ENCODE measurements at places on chromosomes 16 and 17. TPM values are rescaled to one million over a fixed set of nuclear protein-coding genes. Genes with fewer than 3 reads are reported as not detected.

DNA sequence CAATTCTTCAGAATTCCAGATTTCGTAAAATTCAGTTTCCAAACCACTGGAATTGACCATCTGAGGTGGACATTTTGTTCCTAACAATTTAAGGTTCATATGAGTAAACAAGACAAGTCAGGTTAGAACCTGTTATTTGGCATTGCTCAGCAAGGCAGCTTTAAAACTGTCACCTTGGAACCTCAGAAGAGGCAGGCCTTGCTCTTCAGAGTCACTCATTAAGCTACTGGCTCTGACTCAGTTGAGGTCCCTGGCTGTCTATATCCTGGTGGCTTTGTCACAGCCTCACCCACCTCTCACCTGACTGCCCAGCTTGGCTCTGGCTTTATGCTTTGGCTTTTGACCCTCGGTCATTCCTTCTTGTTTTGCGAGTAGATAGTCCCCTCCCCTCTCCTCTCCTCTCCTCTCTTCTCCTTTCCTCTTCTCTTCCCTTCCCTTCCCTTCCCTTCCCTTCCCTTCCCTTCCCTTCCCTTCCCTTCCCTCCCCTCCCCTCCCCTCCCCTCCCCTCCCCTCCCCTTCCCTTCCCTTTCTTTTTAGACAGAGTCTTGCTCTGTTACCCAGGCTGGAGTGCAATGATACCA is 238.4 kb downstream of the SHISA9 start:
- no peak for DNase-seq

CHST4 gene
- not detected for total RNA-seq

GRCh38 chr16:31488468-31489297 is 5.8 kb downstream of the SLC5A2 start:
- DNase-seq: no peak

- DNase-seq: no peak
These were observed 23.2 kb downstream of the USP43 start for GRCh38 chr17:9668517-9668916.

GRCh38 chr17:58353389-58353825 is 1.4 kb upstream of the SUPT4H1 start:
- no peak for DNase-seq

DNA sequence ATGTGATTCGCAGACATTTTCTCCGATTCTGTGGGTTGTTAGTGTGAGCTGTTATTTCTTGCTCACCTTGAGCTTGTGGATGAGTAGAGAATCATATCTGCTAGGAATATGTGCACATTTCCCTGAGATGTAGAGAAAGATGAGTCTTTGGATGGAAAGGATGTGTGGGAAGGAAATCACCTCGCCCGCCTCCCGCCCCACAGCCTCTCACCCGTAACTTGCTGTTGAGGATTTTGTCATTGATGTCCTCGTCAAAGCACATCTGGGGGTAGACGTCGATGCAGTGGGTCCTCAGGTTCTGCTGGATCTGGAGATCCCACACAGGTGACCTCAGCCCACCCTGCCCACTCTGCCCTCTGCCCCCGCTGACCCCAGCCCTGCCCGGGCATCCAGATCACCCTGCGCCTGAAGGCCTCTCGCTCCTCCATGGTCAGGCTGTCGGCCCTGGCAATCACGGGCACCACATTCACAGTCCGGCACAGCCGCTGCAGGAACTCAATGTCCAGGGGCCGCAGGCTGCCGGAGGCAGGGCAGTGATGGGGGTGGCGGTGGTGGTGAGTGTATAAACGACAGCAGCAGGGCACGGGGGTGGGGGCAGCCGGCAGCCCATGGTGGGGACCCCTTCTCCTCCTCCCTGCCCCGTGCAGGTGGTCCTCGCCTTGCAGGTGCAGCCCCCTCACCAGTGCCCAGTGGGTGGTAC is 4.7 kb downstream of the SEPTIN12 start:
- no peak for DNase-seq

RAC3 gene
- total RNA-seq: 14.6 TPM

DNA sequence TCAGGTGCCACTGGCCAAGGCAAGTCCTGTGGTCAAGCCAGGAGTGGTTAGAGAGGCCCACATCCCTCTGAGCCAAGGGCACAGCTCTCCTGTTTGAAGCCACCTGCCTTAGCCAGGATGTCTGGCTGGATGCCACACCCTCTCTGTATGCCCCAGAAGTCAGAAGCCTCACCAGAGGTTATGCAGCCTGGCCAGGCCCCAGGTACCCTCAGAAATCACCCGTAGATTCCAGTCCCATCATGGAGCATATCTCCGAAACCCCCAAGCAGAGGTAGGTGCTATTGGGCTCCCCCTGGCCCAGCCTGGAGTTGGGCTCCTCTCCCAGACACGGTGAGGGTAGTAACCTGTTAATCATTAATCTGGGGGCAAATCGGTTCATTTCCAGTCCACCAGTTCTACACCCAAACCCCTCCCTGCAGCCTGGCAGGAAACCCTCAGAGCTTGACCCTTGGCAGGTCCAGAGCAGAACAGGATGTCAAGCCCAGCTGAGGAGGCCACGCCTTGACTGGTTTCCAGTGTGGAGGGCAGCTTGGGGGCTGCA is 60.6 kb upstream of the TMEM97 start:
- no peak for DNase-seq

- DNase-seq: no peak
These were observed 162.2 kb upstream of the TOM1L1 start for GRCh38 chr17:54738496-54738895.

Measured in Peyer's patch (tissue), 4 donors.